ENCODE measurements at places on chromosomes 3 and 15.

DNA sequence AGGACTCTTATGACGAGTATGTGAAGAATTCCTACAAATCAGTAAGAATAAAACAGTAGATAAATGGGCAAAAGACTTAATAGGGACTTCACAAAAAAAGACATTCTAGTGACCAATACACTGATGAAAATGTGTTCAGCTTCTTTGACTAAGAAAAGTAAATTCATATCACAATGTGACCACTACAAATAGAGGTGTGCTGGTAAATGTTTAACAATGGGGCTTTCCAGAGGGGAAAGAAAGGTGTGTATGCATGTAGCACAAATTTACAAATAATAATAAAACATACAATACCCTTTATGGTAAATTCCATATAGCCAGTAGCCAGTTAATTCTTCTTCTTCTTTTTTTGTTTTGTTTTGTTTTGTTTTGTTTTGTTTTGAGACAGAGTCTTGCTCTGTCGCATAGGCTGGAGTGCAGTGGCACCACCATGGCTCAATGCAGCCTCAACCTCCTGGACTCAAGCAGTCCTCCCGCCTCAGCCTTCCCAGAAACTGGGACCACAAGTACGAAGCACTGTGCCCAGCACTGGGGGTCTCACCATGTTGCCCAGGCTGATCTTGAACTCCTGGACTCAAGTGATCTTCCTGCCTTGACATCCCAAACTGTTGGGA lies 17.5 kb upstream of the NMD3 start:
- DNase-seq, result no peak

GRCh38 chr3:187763850-187764648 lies 18.8 kb upstream of the BCL6 start:
- DNase-seq, result no peak

DNA sequence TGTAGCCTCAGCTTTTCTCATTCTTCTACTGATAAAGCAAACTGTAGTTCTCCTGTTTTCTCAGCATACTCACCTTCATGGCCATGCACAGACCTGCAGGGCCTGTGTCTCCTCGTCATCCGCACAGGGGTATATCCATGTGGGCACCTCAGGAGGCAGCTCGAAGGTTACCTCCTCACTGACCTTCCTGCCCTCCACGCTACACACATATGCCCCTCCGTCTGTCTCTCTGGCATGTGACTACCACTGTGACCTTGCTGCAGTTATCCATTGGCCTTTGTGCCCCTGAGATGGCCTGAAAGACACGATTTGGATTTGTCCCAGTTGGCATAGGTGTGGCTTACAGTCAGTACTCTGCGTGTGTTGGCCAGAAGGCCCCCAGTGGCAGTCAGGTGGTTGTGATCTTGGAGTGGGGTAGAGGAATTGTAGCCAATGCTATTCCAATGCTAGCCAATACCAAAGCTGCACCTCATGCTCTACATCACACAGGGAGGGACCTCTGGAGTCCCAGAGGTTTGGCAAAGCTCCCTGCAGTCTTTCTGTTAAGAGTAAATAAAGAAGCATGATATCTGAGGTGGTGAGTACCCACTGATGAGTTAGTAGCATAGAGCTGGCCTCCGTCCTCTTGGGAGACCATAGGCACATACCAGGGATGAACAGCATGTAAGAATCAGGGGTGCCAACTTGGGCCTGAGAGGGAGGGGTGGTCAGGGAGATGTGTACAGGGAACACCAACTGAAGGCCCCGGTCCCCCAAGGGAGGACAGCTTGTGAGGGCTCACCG lies 143.4 kb downstream of the EEFSEC start:
- DNase-seq, result no peak

DNA sequence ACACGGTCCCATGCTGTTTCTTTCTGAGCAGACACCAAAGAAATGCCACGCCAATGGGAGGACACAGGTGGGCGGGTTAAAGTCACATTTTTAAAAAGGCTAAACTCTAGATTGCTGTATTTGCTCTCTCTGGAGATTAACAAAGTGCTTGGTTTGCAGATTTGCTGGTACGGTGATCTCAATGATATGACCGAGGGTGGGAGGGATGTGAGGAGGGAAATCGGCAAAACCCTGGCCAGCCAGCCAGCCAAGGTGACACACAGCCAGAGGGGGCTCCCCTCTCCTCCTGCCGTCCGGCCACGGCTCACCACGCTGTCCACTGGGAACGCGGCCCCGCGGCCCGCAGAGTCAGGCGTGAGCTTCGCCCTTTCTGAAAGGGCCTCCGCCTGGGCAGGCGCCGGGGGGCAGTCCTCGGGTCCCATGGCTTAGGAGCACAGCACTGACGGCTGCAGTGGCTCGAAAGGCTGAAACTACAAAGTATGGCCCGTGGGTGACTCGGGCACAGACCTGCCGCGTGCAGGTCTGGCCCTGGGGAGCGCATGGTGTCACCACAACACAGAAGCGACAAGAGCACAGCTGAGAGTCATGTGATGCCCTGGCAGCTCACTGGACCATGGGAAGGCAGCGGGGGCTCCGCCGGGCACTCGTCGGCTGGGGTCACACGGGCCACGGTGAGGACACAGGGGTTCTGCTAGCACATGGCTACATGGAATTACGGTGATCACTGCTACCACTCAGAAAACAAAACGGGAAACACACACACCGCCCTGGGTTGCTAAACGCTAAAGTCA lies 57.8 kb upstream of the RPL32 start:
- DNase-seq, result no peak

DNA sequence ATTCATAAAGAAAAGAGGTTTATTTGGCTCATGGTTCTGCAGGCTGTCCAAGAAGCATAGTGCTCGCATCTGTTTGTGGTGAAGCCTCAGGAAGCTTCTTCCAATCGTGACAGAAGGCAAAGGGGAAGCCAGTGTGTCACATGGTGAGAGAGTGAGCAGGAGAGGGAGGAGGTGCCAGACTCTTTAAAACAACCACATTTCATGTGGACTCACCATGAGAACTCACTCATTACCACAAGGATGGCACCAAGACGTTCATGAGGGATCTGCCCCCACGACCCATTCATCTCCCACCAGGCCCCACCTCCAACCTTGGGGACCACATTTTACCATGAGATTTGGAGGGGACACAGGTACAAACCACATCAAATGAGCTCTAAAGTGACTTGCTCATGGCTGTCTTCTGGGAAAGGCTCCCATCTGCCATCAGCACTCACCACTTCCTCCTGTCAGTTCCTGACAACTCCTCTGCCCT lies 327.3 kb upstream of the TLE3 start:
- peak; percentile 12 for DNase-seq

All from inflammatory macrophage treated with lipopolysaccharide for 1 hour (primary cell).